Aorta (tissue), 5 donors: ENCODE measurements at places on chromosomes 3 and 15. TPM values are rescaled to one million over a fixed set of nuclear protein-coding genes. Genes with fewer than 3 reads are reported as not detected.

- no peak for DNase-seq
Measured at GRCh38 chr3:24485511-24485910, 9.1 kb downstream of the THRB start.

GRCh38 chr3:170689893-170690660 is 104.2 kb upstream of the SLC7A14 start:
- DNase-seq, result peak; percentile 83

DNA sequence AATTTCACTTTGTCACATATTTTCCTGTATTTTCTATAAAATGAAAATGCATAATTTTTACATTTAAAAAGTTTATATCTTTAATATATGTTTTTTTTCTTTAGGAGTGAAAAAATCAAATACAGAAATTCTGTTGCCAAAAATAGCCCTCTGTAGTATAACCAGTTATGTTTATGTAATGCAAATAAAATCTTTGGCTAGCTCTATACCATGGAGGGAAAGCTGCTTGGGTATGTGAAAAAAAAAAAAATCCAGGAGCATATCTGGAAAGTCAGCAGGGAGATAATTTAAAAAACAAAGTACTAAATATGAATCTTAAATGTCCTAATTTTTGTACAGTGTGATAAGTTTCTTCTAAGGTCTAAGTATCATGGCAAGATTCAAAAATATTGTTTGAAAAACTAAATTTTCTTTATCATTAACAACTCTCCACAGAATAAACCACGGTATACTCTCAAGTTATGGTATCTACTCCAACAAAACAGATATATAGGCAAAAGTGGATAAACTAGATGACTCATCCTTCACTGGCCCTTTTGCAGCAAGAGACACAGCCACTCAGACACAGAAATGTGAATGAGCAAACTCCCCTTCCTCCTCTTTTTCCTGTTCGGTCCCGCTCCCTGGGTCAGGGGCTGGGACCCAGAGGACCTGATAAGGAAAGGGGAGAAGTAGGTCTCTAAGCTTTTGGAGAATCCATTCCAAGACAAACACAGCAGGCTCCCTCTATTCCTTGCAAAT is 66.6 kb downstream of the PDZRN3 start:
- DNase-seq, result no peak

GRCh38 chr3:169179321-169179720 is 484.2 kb downstream of the MECOM start:
- no peak for DNase-seq

DNA sequence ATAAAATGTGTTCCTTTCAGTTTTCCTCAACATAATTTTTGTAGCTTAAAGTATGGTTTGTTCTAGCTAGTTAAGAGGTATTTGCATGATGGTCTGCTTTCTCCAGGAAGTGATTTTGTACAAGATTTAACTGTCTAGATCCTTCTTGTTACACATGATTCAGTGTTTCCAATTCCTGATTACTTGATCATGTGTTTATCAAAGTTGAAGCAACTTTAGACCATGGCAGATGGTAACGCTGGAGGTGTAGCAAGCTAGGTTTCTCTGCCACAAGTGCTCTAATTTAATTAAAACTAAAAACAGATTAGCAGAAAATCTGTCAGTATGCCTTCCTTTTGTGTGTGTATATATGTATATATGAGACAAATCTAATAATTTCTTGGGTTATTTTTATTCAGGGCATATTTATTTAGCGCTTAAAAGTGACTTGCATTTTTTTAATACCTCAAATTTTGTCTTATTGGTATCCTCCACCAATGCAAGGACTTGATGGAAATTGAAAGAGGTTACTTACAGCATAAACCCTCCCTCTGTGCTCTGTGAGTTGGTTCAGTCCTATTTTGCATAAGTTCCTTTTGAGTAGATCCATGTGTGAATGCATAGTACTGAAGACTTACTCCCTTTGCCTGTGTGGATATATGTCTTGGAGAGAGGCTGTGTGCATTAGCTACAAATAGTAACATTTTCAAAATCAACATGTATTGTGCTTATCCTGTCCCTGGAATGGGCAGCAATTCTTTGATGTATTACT is 157.3 kb upstream of the CGNL1 start:
- DNase-seq, result no peak

- DNase-seq, result no peak
Measured at GRCh38 chr3:156483961-156484787, 70.7 kb downstream of the SSR3 start.

DNA sequence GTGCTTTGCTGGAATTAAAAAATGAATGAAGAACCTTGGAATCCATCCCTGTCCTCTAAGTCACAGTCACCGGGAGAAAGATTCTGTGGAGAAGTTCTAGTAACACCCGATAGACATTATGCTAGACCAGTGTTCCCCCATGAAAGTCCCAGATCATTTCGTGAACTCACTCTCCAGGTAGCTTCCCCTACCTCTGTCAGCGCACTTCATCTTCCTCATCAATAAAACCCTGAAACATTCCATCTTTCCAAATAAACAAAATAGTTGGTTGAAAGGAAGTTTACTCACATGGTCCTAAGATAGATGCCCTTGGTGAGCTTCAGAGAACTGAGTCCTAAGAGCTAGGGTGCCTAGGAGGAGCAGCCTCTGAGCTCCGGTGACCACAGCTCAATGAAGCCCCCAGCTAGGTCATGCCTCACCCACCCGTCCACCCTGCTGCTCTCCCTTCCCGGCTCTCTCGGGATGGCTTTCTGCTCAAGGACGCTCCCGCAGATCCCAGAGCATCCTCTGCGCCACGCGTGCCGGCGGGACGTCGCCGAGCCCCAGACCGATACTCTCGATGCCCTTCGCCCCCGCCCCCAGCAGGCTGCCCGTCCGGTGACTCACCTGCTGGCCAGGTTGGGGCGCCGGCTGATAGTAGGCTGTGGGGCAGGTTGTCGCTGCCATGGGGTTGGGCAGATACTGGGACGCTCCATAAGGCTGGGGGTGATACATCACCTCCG is 776 bp downstream of the VGLL3 start:
- DNase-seq, result peak; percentile 64

- peak; percentile 87 for DNase-seq
Measured at GRCh38 chr3:58013973-58014649, 5.9 kb downstream of the FLNB start.

The MKRN3 gene
- not detected for total RNA-seq

The PAQR5 gene
- total RNA-seq, result 1.9 TPM

The SERPINI2 gene
- 0.49 TPM for total RNA-seq

The NEK10 gene
- total RNA-seq, result 1.2 TPM

The CLDN11 gene
- total RNA-seq, result 11.9 TPM

The RBP2 gene
- not detected for total RNA-seq

The FRMD4B gene
- 73.6 TPM for total RNA-seq
